ACHN (cell line): ENCODE measurements at places on chromosomes 1 and 21.
A peak's percentile ranks its signal among the peaks of the same experiment; 100 is the strongest.

- peak; percentile 49 for DNase-seq
These were observed 258.5 kb downstream of the TRABD2B start for GRCh38 chr1:47738560-47739182.

DNA sequence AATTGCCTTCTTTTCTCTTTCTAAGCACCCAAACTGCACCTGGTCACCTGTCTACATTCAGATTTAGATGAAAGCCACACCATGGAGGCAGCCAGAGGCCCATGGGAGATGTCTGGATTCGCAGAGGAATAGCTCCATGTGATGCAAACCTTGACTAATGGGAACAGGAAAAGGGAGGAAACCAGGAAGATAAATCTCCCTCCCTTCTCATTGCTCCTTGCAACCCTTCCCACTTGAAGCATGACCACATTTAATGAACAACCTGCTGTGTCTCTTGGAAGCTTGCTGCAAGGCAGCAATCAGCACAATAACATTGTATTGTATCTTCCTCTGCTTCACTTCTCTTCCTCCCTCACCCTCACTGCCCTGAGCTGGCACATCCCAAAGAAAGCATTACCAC, 42.6 kb upstream of the KLF17 start:
- DNase-seq, result peak; percentile 74

DNA sequence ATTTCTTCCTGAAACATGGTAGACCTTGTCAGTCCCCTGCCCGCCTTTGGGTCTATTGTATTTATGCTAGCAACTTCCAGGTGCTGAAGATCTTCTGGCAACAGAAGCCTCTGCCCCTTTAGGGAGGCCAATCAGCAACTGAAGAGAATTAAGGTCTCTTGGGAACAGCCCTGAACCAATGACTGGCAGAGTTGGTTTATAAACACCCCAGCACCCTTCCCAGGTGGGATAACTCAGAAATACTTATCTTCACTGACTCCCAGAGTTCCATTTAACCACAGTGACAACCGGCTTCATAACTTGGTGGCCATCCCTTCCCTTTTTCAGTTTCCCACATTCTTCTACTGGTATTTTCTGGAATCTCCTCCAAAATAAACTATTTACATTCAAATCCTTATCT, 27.2 kb upstream of the TMCO1 start:
- no peak for DNase-seq

- peak; percentile 45 for DNase-seq
These were observed 34.0 kb downstream of the BACH1 start for GRCh38 chr21:29332461-29333362.

DNA sequence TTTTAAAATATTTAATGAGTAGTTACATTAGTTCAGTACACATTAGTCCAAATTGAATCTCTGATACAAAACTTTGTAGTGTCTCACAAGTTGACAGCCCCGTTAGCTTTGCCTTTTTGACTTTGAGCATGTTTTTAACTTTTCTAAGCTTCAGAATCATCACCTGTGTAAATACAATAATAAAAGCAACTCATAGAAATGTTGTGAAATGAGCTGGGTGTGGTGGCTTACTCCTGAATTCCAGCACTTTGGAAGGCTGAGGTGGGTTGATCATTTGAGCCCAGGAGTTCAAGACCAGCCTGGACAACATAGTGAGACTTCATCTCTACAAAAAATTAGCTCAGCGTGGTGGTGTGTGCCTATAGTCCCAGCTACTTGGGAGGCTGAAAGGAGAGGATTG, 11.1 kb downstream of the RRP15 start:
- DNase-seq, result no peak

- DNase-seq, result no peak
These were observed 6.6 kb downstream of the PKLR start for GRCh38 chr1:155294520-155295182.

GRCh38 chr1:21816602-21817302, 4.7 kb downstream of the LDLRAD2 start:
- DNase-seq, result peak; percentile 74

DNA sequence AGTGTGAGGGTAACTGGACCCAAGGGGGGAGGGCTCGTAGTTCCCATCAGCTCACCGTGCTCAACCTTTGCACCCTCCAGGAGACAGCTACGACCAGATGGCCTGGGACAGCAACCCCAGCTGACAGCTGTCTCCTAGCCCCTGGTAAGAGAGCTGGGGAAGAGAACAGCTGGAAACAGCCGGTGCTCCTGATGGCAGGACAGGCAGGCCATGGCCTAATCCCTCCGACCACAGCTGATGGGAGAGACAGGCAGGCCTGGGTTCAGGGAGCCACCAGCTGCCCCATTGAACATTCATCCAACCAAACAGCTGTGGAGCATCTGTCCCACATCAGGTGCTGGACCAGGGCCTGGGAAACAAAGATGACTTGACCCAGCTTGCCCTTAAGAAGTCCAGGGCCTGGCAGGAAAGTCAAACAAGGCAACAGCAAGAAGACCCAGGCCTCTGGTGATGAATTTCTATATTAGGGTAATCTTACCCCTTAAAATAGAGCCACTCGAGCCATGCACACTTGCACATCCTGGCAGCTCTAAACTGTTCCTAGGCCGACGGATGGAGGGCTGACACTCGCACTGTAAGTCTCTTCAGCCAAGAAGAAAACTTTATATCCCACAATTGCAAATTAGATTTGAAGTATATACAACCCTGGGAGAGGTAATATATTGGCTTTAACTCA, 12.2 kb downstream of the OLFML2B start:
- DNase-seq, result no peak

GRCh38 chr1:234214129-234214910, 158.9 kb upstream of the COA6 start:
- DNase-seq, result peak; percentile 31

DNA sequence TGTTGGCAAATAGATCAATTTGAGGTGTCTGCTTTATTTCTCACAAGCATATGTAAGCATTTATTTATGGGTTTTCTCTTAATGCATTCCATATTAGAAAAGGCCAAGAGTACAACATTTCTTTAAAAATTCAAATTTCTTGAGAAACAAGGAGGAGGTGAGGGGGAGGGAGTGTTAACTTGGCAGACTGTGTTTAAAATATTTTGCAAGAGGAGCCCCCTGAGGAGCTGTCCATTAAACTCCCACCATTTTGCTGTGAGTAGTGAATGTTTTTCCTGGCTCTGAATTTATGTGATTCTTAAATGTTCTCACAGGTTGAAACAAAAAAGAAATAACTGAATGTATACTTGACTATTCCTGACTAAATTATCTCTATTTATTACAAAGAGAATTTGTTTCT, 363.8 kb downstream of the PTPRC start:
- DNase-seq, result no peak

GRCh38 chr1:180482425-180483275, 19.7 kb downstream of the ACBD6 start:
- peak; percentile 70 for DNase-seq

DNA sequence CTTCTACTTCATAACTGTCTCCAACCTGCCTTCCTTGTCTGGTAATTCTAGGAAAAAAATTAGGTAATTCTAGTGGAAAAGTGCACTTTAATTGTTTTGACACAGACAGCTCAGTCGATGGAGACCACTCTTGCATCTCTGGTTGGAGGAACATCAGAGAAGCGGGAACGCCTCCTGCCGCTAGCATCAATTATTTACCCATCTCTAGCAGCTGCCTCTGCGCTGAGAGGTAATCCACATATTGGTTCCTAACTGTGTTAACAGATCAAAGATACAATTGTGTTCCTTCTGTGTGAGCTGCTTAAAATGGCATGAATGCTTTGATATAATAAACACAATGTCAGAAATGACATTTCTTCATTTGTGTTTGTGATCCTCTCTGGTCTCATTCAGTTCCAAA, 33.3 kb downstream of the C2CD2 start:
- DNase-seq, result no peak

DNA sequence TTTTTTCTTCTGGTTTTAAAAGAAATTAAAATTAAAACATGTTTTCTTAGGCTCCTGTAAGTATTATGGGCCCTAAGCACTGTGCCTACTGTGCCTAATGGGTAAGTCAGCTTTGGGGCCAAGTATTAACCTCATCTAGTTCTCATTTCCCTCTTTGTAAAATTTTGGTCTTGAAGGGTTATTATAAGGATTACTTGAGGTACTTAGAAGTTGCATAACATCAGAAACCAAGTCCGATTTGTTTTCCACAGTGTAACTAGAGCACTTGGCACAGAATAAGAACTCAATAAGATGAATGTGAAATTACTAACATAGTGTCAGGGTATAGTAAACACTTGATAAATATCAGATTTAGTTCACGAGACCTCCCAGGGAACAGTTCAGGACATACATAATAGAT, 16.4 kb upstream of the OSBPL9 start:
- DNase-seq, result no peak

DNA sequence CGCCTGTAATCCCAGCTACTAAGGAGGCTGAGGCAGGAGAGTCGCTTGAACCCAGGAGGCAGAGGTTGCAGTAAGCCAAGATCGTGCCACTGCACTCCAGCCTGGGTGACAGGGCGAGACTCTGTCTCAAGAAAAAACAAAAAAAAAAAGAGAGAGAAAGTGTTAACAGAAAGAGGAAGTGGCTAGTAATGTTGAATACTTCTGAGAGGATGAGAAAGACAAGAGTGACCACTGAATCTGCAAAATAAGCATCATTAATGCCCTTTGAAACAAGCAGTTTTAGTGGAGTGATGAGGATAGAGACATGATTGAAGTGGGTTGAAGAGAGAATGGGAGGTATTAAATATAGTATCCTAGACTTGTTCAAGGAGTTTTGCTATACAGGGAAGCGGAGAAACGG, 11.7 kb downstream of the MPZ start:
- no peak for DNase-seq

DNA sequence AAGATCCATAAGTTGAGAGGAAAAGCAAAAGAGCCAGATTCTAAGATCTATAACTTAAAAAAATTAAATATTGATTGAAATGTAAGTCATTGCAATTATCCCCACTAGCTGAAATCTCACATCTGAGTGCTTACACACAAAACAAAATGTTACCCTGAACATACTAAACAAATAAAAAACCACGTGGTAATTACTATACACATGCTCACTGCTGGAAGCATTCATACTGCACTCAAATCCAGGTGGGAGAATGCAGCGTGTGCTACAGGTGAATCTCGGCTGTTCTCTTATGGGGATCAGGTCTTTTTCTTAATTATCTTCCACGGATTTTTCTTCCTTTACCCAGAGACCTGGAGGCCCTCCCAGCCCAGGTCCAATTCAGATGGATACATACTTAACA, 74.3 kb downstream of the SDC3 start:
- DNase-seq, result no peak

DNA sequence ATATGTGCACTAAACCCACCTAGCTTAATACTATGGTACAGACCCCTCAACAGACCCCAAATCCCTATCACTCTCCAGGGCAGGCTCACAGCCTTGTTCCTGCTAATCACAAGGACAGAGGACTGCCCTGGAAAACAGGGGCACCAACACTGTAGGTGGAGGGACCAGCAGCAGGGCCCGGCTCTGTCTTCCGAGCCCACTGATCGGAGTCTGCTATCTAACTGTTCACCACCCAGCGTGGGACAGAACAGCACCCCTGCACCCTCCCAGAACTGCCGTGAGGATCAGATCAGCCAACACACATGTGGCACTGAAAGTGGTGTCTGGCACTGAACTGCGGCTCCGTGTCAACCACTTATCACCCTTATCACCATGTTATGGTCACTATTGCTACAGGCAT, 6.2 kb downstream of the WDR4 start:
- no peak for DNase-seq

DNA sequence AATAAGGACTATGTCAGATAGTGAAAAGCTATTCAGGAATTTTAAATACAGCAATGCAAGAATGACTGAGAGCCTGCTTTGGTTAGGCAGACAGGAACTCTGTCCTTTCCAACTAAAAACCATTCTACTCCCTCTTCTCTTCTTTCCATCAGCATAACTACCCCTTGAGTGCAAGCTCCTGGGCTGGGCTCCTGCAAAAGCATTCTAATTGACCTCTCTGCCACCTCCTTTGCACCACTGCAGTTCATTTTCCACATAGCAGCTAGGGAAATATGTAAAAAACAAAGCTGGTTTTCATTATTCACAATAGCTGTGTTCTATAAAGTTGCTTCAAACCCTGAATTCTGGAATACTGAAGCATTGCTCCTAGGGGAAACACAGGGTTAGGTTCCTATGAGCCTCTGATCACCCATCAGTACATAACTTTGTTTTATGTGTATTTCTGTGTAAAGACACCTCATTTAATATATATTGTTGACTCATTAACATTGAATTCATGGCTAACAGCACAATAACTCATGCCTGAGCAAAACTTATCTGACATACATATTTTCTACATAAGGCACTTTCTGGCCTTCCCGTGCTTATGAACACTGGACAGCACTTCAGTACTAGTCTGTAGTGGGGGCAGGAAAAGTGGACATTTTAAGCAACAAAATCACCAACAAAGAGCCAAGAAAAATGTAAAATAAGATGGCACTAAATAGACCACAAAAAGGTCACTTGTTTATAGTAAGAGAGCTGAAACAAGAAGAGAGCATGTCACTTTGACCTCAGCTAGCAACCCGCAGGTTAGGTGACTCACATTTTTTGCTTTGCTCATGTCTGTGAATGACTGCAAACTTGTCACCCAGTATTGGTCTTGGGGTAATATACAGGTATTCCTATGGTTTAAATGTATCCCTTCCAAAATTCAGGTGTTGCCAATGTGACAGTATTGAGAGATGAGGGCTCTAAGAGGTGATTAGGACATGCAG, 57.9 kb upstream of the IRF2BP2 start:
- DNase-seq, result no peak

DNA sequence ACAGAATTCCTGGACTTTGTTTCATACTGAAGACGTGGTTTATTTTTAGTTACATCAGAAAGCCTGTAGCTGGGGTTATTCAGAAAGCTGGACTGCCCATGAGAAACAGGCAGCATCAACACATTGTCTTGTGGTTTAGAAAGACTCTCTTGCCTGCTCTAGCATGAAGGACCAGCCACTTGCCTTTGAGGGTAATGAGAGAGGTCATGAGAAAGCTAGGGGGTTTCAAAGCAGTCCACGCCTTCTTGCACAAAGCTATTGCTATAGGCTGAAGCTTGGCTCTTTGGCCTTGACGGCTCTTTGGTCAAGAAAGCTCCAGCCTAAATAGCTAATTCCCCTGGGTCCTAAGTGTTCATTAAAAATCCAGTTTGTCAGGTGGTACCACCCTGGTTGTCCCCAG, 208.1 kb downstream of the PRDM2 start:
- no peak for DNase-seq

GRCh38 chr1:169236143-169236542, 129.7 kb downstream of the ATP1B1 start:
- no peak for DNase-seq

GRCh38 chr21:32728848-32729247, 1.0 kb upstream of the SYNJ1 start:
- DNase-seq, result no peak

- DNase-seq, result peak; percentile 30
These were observed 6.8 kb upstream of the KPNA6 start for GRCh38 chr1:32100807-32101708.

GRCh38 chr1:83527987-83528386, 470.9 kb downstream of the TTLL7 start:
- no peak for DNase-seq
